ENCODE measurements at places on chromosomes 4 and X. TPM values are rescaled to one million over a fixed set of nuclear protein-coding genes. Genes with fewer than 3 reads are reported as not detected.
A peak's percentile ranks its signal among the peaks of the same experiment; 100 is the strongest.

DNA sequence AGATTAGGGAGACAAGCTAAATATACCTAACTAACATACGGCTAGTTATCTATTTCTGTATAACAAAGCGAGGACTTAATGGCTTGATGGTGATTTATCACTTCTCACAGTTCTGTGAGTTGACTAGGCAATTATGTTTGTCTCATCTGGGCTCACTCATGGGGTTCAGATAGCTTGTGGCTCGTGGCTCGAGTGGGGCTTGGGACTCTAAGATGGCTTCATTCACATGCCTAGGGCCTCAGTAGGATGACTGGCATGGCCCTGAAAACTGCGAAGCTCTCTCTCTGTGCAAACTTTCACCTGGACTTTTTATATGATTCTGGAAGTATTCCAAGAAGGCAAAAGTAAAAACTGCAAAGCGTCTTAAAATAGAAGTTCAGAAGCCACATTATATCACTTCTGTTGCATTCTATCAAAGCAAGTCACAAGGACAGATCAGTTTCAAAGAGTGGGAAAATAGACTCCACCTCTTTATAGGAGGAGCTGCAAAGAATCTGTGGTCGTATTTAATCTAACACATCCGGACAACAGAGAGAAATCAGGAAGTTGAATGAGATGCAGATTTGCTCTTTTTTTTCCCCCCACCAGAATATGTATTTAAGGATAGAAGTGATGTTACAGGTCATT, 491.2 kb downstream of the INPP4B start:
- DNase-seq, result no peak

DNA sequence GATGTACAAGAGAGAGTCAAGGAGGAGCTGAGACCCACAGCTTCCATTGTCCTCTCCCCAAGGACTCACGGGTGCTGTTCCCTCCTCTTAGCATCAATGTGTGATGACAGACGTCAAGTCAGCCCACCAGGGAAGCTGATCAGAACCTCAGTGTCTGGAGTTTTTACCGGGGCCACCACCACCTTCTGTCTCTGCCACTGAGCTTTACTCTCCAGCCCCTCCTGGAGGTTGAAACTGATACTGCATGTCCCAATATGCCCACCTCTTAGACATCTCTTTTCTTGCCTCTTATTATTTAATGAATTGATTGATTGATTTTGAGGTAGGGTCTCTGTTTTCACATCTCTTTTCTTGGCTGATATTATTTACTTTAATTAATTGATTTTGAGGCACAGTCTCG, 10.3 kb upstream of the AKAP17A start:
- DNase-seq, result no peak

GRCh38 chr4:184745831-184746795, 12.2 kb upstream of the CENPU start:
- peak; percentile 64 for DNase-seq

SPANXA2 gene
- not detected for total RNA-seq

DNA sequence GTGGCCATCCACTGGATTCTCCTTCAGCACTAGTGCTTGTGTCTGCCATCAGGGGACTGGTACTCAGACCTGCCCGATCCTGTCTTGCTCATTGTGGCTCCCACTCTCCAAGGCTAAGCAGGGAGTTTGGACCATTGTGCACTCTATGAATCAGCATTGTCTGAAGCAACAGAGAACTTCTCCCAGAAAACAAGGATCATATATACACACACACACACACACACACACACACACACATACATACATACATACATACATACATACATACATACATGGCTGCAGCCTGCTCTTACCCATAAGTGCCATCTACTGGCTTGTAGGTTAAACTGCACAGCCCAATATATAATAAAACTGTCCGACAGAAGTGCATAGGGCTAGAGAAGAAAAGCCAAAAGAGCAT, 345.3 kb upstream of the LCORL start:
- no peak for DNase-seq

DNA sequence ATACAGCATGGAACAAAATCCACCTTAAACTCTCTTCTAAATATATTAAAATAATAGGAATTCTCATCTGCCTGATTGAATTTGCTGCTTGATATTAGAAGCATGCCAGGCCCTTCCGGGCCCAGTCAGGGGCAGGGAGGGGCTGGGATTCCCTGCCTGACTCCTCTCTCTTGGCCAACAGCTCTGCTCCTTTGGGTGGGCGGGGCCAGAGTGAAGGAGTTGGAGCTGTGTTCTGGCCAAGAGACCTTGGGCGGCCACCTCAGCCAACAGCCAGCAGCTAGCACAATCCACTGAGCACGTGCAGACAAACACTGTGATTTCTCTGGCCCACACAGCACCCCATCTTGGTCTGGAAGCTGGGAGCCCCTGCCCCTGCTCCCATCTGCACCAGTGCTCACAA, 140.3 kb downstream of the PJA1 start:
- DNase-seq, result peak; percentile 79

DNA sequence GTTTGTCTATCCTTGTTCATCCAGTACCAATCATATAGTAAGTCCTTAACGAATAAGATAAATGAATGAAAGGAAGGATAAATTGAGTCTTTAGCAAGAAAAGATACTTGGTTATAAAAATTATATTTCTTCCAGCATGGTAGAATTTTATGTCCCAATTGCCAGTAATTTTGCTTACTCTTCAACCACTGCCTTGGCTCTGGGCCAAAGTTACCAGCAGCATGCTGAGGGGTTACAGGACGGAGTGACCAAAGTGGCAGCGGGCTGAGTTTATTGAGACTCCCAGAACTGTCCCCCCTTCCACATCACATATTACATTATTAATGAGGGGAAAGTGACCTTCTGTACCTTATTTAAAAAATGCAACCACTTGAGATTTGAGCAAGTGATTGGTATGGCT, 121.7 kb downstream of the RASGEF1B start:
- DNase-seq, result no peak

DNA sequence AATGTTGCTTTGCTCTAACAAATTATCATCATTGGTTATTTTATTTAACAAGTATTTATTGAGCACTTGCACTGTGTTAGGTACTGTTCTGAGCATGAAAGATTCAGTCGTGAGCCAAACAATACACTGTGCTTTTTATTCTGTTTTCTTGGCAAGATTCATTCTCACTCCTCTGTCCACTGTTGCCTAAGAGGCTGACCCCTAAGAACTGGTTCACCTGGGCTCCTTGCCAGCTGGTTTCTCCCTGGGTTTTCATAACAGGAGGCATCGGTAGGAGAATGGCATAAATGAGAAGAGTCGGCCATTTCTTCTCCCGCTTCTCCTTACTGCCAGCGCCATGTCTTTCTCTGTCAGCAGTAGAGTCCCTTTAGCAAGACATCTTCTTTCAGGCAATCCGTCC, 243.7 kb upstream of the DIAPH2 start:
- no peak for DNase-seq
